ENCODE measurements at places on chromosomes 3 and 15. TPM values are rescaled to one million over a fixed set of nuclear protein-coding genes. Genes with fewer than 3 reads are reported as not detected.

- DNase-seq: no peak
These were observed 243.8 kb downstream of the ZNF621 start for GRCh38 chr3:40768536-40768935.

DNA sequence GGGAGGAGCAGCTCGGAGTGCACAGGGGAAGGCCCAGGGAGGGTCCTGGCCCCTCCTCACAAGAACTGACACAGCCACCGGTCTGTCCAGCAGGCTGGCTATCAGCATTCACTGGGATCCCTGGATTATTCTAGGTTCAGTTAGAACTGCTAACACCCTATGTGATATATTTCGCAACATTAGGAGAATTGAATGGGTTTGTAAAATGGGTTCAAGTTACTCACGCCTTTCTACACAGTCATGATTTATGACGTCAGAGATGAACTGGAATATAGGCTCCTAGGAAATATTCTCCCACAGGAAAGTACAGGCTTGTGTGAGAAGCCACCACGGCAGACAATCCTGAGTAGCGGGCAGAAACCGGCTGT is 969 bp upstream of the BSN start:
- no peak for DNase-seq

The TMEM207 gene
- total RNA-seq: not detected

The RCN2 gene
- total RNA-seq: 45.3 TPM

DNA sequence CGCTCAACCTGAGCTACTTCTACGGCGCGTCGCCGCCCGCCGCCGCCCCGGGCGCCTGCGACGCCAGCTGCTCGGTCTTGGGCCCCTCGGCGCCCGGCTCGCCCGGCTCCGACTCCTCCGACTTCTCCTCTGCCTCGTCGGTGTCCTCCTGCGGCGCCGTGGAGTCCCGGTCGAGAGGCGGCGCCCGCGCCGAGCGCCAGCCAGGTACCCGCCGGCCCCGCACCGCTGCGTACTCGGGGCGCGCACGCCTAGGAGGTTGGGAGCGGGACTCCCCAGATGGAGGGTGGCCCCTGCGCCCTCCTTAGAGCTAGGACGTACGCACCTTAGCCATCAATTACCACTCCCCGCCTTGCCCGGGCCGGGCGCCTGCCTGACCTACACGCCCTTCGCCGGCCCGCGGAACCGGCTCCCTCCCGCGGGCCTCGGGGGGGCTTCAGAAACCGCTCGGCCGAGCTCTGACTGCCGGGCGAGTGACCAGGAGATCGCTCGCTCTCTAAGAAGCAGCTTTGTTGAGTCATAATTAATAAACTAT is 466 bp downstream of the NFKBIZ start:
- peak; percentile 46 for DNase-seq

The IL17RE gene
- 22.7 TPM for total RNA-seq

Data from PC-9 (cell line).